ENCODE measurements at places on chromosomes 1 and 21.

DNA sequence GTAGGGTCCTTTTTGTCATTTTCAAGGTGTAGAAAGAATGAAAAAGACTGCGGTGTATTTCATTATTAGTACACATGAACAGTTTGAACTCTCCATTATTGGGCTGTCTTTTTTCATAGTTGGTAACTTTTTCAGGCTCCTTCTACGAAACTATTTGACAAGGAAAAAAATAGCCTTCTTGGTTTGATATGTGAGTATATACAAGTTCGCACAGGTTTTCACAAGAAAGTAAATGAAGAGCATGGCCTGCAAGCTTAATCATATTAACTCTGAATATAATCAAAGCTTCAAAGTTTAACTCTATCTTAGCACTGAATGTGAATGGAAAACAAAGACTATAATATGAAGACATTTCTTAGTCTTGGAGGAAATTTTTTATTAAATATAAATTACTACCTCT lies 290.0 kb upstream of the ADGRL2 start:
- no peak for DNase-seq

DNA sequence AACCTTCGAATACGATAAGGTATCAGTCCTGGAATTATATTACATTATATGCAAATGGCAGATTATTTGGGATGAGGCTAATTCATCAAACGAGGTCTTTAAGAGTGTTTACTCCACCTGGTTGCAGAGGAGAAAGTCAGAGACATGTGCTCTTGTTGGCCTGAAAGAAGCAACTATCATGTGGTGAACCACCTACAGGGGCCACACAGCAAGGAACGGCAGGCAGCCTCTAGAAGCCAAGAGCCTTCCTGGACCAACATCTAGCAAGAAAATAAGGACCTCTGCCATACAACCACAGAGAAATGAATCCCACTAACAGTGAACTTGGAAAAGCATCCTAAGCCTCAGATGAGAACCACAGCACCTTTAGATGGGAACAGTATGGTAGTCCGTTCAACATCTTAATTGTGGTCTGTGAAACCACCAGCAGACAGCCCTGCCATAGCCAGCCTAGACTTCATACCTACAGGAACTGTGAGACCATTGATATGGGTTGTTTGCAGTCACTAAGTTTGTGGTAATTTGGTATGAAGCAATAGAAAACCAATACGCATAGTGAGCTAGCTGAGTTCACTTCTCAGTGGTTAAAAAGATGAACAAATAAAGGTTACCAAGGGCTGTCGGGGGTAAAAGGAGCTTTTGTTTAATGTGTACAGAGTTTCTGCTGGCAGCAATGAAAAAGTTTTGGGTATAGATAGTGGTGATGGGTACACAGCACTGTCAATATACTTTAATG lies 345.7 kb upstream of the RUNX1 start:
- DNase-seq = no peak

DNA sequence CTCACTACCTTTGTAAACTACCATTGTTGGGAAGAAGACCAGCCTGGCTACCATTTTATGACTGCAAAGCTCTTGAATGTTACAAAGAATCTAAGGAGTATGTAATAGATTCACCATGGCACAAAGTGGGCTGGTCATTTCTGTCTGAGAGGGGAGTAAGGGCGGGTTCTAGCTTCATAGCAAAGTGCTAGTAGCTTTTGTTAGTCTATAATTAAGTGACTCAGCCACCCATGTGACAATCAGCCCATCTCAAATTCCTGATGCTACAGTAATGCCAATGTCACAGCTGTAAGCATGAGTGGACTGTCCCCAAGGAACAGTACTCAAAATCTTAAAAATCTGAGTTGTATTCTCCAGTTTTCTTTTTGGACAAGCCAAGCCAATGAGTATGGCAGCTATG lies 15.4 kb upstream of the OTUD3 start:
- peak; percentile 54 for DNase-seq

DNA sequence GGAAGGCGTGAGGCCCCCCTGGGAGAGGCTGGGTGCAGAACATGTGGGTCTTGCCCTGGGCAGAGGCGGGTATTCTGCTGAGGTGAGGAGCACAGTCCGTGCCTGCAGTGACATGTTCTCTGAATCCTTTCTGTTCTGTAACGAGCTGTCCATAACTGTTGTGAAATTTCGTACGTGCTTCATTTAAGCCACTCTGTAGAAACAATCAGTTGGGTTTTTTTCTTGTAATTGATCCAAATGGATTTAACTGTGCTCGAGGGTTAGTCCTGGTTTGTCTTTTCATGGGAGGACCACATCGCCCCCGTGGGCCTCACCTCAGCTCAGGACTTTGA lies 45.4 kb upstream of the DIP2A start:
- DNase-seq = no peak

DNA sequence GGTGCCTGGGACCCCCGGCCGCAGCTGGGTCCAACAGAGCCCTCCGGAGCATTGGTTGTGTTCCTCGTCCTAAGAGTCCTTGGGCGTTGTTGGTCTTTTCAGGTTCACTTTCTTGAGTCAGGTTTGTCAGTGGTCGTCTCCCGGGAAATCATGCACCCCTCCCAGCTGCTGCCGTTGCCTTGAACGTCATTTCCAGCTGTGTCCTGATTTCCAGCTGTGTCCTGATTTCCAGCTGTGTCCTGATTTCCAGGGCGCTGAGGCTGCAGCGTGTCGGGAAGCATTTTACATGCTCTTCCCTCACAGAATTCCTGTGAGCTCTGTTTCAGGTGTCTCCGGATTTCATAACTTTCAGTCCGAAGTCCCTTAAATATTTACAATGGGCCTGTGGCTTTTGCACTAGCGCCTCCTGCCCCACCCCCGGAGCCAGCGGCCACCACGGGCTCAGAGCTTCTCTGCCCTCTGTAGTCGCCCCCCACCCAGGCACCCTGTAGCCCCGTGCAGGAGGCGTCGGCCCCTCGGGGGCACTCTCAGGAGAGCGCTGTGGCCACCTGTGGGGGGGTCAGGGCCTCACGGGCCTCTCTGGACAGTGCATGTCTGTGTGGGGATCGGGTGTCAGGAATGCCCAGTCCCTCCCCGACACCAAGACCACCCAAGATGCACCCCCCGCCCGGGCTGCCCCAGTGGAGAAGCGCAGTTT lies 66.7 kb downstream of the COL18A1 start:
- DNase-seq = peak; percentile 43

DNA sequence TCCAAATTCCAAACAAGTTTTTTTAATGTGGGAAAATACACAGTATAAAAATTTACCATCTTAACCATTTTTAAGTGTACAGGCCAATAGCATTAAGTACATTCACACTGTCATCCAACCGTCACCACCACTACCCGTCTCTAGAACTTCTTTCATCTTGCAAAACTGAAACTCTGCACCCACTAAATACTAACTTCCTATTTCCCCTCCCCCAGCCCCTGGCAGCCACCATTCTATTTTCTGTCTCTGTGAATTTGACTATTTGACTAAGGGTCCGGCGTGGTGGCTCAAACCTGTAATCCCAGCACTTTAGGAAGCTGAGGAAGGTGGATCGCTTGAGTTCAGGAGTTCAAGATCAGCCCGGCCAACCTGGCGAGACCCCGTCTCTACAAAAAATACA lies 36.1 kb downstream of the CLSTN1 start:
- no peak for DNase-seq

DNA sequence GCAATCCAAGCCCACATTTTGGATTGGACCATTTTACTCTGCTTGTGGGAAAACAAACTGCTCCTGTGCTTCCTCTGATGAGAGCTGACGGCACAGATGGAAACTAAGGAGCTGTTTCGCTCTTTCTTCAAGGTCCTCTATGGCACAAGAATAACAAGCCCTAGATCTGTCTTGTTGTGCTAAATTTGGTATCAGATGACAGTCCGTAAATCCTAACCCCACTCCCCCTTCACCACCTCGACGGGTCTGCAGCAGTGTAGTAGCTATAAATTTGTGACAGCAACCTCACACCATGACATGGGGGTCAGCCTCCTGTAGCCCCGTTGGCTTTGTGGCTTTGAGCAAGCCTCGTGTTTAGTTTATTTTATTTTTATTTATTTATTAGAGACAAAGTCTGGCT lies 85.9 kb downstream of the ADSS2 start:
- no peak for DNase-seq

- no peak for DNase-seq
Observed at GRCh38 chr1:18807334-18808063, 52.0 kb downstream of the TAS1R2 start.

GRCh38 chr1:221878134-221878533 lies 136.2 kb upstream of the DUSP10 start:
- no peak for DNase-seq

- DNase-seq = no peak
Observed at GRCh38 chr1:205962821-205963221, 19.6 kb upstream of the SLC26A9 start.

- no peak for DNase-seq
Observed at GRCh38 chr1:97938285-97938642, 17.4 kb upstream of the DPYD start.

DNA sequence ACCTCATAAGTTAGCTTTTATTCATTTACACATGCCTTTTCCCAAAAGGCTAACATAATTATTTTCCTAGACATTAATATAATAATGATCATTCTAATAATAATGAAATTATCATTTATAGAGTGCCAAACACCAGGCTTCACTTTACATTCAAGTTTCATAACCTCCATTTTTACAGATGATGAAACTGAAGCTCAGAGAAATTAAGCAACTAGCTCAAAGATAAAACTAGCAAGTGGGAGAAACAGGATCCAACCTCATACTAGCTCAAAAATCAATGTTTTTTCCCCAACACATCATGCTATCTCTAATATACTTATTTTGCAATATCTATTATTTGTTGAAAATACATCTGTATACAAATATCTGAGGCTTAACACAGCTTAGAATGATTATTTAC lies 14.0 kb downstream of the LPGAT1 start:
- DNase-seq = no peak

DNA sequence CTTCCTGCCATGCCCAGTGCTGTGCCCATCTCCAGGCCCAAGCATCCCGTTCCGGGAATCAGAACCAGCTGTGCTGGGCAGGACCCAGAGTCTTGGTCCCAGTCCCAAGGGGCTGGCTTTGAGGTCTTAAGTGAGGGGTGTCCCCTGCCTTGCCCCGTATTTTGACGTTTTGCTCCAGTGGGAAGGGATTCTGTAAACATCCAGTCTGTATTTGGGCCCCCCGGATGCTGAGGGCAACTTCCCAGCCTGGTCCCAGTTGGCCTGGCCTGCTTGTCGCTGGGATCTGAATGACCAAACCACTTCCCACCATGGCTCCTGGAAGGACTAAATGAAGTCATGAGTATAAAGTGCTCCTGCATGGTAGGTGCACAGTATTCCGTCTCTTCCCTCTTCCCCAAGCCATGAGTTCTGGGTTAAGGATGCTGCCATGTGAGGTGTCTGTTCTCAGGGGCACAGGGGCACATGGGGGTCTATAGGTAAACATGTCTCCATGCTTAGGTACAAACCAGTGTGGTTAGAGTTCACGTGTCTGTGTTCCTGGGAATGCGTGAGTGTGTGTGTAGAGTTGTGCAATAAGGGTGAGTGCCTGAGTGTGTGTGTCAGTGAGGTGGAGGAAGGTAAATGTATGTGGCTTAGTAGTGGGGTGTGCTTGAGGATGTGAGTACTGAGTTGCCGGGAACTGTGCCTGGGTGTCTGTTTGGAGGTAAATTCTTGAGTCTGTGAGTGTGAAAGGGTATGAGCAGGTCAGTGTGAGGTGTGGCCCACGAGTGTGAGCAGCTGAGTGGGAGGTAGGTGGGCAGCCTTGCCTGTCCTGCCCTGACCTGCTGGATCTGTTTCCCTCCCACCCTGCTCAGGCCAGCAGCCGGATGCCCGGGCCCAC lies 1.5 kb downstream of the B4GALT2 start:
- no peak for DNase-seq

DNA sequence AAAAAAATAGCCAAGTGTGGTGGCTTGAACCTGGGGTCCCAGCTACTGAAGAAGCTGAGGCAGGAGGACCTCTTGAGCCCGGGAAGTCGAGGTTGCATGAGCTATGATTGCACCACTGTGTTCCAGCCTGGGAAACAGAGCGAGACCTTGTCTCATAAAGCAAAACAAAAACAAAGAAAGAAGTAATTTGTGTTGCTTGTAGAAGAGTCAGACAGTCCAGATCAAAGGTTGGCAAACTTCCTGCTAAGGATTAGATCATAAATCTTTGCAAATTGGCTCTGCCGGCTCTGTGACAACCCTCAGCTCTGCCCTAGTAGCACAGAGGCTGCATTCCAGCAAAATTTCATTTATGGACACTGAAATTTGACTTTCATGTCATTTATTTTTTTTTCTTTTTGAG lies 19.0 kb upstream of the MFN2 start:
- DNase-seq = peak; percentile 75

DNA sequence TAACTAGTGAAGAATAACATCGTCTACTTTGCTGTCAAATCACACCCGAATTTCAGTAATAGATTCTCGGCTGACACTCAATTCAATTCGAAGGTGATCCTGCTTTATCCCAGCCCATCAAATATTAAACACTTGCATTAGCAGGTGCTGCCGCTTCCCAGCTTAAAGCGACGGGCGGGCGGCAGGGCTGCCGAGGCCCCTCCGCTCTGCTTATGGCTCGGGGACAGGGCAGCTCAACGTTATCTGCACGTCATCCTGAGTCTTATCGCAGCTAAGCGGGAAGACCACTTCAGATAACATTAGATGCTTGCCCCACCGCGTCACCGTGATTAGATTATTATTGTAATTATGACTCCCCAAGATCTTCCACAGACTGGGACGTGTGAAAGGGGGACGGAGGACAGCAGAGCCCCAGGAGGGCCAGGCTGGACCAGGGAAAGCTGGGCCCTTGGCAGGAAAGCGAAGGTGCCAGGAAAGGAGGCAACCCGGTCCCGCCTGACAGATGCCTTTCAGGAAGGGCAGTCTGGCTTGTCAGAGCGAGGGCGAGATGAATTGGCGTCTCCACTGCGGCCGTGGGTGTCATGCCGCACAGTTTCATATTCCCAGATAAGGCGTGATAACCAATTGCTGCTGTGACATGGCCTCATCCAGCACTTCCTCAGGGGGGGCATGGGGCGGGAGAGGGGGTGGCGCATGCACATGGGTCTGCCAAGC lies 37.0 kb downstream of the DMAP1 start:
- no peak for DNase-seq

DNA sequence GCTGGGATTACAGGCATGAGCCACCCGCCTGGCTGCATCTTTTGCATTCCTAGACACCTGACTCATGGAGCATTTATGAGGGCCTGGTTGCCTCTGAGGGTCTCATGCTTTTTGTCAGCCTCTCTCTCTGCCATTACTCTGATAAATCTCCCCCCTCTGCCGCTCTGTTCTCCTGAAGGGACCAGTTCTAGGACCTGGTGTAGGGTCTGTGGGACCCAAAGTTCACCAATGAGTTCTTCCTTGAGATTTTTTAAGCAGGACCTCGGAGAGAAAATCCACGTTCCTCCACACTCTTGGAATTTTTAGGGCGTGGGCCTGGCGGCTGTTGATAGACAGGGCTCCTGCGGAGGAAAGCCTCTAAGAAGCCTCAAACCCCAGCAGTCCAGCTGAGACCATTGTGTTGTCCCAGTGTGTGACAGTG lies 91.9 kb upstream of the ERRFI1 start:
- DNase-seq = no peak

DNA sequence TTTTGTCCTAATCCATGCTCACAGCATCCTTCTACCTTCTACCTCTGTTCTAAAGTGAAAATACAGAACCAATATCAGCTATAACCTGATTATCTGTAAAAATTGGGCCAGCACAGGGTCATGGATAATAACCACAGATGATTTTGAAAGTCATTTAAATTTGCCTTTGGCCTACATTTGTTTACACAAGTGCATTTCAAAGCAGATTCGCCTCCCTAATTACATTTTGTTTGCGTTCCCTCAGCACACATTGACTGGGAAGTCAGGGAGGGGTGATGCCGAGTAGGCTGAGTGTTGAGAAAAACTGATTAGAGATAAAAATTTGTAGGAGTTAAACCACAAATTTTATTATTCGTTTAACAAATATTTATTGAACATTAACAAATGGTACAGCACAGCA lies 19.2 kb upstream of the RGS8 start:
- DNase-seq = no peak

GRCh38 chr1:172699111-172699510 lies 40.2 kb downstream of the FASLG start:
- no peak for DNase-seq

All from fibroblast of gingiva (primary cell).